Stimulated activated CD4-positive, alpha-beta T cell treated with anti-CD3 and anti-CD28 coated beads, Interleukin-12 subunit alpha, Interleukin-12 subunit beta, amount 100 ng/mL, for 24 hours (primary cell): ENCODE measurements at places on chromosomes 1 and 21.

GRCh38 chr1:2202843-2203601, 8.4 kb upstream of the FAAP20 start:
- no peak for DNase-seq

- DNase-seq, result no peak
Observed at GRCh38 chr21:39057121-39057520, 126.1 kb downstream of the PSMG1 start.

- no peak for DNase-seq
Observed at GRCh38 chr1:18384471-18384870, 96.3 kb upstream of the KLHDC7A start.

- DNase-seq, result no peak
Observed at GRCh38 chr1:238789916-238790667, 596.3 kb upstream of the CHRM3 start.

- no peak for DNase-seq
Observed at GRCh38 chr1:38498686-38499085, 360.9 kb downstream of the RRAGC start.

GRCh38 chr1:73821520-73821919, 376.5 kb downstream of the LRRIQ3 start:
- no peak for DNase-seq
